ENCODE measurements at places on chromosomes 1 and 21. TPM values are rescaled to one million over a fixed set of nuclear protein-coding genes. Genes with fewer than 3 reads are reported as not detected.

The KRTAP21-2 gene
- not detected for polyA plus RNA-seq

The CD48 gene
- 1.3 TPM for polyA plus RNA-seq

The C1orf185 gene
- not detected for polyA plus RNA-seq

- DNase-seq = no peak
Measured at GRCh38 chr1:228350831-228351781, 55.5 kb downstream of the TRIM11 start.

- DNase-seq = peak; percentile 77
Measured at GRCh38 chr1:64744492-64745180, at the start of gene RAVER2. Gene RAVER2 (plus strand): TSS chr1:64745075. CDS start chr1:64745173, 98 bp downstream.
